ENCODE measurements at places on chromosomes 6 and 20.
A peak's percentile ranks its signal among the peaks of the same experiment; 100 is the strongest.

DNA sequence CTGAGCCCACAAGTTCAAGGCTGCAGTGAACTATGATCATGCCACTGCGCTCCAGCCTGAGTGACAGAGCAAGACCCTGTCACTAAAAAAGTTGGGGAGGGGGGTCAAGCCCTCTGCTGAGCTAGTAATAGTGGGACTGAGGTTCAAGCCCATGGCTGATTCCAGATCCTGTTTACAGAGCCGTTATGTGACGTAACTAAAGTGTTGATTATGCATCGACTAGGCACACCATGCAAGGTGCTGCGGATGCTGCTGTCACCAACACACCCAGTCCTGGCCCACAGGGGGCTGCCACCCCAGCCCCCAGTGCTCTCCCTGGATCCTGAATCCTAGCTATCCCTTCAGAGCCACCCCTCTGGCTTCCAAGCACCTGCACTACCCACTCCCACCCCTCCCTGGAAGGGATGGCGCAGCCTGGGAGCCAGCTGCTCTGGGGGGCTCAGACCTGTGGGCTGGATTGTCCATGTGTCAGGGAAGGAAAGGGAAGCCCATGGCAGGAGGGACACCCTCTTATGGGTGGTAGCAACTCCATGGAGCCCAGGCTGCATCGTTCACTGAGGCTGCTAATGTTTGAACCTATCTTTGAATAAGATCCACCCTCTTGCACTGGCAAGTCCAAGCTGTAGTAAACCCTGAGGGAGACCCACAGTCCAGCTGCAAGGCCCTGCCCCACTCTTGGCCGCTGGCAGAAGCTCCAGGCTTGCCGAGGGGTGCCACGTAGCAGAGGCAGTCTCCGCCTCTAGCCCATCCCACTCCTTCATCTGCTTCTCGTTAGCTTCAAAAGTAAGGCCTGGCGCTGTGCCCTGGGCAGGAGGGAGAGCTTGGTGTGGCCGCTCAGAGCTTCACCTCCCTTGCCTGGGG, 95.0 kb downstream of the SNX5 start:
- peak; percentile 73 for DNase-seq

DNA sequence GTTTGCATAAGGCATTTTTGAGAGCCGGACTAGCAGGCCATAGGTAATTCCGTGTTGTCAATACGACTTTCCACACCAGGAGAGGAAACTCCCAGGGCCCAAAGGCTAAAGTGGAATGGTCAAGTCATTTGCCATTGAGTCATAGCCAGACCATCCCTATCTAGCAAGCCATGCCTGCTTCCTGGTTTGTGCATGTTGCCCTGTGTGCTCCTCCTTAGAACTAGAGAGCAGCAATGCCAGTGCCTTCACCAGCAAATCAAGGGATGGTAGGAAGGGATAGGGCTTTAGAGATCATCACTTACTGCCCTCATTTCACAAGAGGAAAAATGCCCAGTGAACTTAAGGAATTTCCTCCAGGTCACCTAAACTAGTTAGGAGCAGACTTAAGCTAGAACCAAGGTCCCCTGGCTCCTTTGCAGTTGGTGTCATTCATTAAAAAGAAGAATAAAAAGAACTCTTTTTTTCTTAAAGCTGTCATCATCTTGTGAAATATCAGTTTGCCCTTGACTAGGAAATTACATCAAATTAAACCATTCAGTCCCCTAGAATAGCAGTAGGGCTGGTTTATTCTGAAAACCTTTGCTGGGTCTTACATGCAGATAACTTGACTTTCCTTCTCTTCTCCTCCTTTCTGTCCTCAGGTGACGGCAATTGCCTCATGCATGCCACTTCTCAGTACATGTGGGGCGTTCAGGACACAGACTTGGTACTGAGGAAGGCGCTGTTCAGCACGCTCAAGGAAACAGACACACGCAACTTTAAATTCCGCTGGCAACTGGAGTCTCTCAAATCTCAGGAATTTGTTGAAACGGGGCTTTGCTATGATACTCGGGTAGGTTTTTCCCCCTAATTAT, 7.4 kb downstream of the TNFAIP3 start:
- DNase-seq: peak; percentile 76

- no peak for DNase-seq
These were observed 91.0 kb downstream of the TCP11 start for GRCh38 chr6:35049900-35050756.

DNA sequence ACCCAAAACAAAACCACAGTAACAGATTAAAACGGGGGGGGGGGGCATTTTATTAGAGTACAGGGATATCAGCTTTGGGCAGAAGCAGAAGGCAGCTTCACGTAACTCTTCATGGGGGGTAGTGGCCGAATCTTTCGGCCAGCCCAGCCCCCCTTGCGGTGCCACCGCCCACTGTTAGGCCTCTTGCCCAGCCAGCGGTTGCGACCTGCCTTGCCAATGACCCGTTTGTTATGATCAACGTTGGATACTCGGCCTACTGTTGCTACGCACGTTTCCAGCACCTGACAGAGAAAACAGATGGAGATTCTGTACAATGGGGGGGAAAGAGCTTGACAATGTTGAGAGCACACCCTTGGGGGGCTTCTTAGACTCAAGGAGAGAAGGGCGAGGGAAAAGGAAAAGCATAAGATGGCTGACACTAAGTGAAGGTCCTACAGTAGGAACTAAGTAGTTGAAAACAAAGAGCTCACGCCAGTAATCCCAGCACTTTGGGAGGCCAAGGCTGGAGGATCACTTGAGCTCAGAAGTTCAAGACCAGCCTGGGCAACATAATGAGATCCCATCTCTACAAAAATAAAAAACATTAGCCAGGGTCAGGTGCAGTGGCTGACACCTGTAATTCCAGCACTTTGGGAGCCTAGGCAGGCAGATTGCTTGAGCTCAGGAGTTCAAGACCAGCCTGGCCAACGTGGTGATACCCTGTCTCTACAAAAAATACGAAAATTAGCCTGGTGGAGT, 724 bp upstream of the CUL7 start:
- no peak for DNase-seq

GRCh38 chr6:20931093-20931492, 396.8 kb downstream of the CDKAL1 start:
- DNase-seq: no peak

DNA sequence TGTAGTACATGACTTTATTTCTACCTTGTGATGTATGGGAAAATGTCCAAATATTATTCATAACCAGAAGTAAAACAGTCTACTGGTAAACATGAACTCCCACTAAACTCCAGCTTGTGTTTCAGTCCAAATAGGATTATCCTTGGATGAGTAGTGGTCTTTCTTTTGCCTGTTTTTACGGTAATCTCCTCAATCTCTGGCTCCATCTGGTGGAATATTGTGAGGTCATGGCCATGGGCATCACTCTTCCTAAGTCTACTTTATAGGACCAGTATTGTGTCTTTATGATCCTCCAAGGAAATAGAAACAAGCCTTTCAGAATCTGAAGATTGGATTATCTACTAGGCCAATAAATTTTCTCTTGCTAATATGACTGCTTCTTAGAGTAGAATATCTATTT, 505.0 kb downstream of the BMP2 start:
- no peak for DNase-seq

DNA sequence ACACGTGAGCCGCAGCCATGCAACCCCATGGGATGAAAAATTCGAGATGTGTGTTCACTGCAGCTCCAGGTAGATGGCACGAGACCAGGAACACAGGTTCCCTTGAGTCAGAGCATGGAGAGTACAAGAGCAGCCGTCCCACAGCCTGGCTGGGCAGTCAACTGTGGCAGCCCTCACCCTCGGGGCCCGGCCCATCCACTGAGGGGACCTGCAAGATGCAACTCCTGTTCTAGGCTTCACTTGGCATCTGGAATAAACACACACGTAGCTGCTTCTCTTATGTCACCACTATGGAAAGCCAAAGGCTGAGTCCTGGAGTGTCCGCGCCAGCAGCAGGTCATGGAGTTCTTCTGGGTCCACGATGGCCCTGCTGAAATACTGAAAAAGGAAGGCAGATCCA, 77.0 kb downstream of the WDR27 start:
- no peak for DNase-seq

DNA sequence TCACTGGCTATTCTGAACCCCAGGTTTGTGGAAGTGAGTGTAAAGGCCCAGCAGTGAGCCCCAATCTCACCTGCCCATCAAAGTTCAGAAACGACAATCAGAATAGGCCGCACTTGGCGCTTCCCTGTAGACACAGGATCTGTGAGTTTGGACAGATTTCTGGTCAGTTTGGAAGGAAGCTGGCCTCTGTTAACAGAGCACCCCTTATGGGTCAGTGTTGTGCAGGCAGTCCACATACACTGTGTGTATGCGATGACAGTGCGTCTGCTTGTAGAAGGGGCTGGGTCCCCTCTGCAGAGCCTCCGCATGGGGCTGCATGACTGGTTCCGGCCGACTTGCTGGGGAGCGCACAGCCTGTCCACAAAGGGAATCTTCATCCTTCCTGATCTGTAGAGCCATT, 3.4 kb upstream of the MPC1 start:
- DNase-seq: no peak

DNA sequence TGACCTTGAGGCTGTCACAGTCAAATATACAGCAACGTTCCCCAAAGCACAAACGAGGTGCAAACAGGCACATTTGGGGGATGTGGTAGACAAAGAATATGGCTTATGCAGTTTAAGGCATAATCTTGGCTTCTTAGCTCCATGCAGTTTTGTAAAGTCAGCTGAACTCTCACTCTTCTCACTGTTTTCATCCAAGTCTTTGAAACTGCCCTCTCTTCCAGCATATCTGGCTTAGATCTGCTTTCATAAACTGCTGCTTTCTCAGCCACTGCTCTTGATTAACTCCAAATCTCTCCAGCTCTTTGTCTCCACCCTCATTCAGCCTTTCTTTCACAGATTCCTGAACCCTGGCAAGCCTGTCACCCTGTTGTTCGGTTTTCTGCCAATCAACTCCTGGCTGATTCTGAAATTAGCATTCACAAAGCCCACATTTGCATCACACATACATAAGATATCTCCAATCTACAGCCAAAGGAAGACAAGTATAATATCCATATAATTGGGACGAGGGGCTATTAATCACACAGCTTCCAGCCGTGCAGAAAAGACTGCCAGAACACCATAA, 301.1 kb upstream of the RNF217 start:
- no peak for DNase-seq

DNA sequence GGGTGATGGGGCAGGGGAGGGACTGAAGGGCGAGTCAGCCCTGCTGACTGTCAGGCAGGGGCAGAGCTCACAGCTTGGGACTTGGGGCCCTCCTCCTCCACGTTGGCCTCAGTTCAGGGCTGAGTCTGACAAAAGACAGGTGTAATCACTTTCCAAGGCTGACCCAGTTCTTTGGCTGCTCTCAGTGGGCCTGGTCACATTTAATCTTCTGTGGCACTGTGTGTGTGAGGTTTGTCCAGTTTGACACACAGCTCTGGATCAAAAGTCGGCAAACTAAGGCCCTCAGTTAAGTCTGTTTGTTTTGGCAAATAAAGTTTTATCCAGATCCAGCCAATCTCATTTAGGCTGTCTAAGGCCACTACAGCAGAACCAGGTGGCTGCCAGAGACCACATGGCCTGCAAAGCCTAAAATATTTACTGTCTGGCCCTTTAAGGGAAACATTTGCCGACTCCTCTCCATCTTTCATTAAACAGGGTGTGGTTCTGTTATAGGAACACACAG, 5.1 kb upstream of the MAP1LC3A start:
- no peak for DNase-seq

DNA sequence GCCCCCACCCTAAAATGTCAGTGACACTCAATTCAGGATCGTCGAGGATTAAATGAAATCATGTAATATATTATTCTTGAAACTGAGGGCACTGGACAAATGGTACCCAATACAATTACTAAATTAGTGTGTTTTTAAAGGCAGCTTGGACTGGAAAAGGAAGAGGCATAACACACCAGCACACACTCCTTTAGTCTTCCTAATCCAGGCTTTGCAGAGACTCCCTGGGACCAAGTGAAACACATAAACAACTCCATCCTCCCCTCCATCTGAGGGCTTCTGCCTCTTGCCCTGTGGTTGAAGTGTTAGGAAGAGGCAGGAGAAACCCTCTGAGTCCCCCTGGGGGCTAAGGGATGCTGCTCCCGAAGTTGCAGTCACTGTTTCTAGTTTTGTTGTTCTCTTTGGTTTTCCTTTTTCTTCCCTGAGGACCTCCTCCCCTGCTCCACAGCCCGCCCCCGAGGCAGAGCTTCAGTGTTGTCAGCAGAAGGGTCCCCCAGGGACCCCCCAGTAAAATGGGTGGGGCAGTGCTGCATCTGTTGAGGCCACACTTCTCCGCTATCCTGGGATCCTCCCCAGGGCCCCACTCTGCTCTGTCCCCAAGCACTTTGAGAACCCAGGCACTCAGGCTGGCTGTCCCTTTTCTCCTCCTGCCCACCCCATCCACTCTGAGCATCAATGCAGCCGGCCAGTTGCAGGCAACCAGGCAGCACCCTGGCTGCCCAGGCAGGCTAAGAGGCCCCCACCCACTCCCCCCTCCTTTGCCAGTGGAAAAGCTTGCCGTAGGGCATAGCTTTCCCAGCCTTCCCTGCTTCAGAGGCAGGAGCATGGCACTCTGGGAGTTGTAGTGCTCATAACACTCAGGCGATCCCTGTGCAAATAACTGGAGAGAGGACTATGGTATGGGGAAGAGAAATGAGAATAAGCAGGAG, 5.9 kb downstream of the TMEM63B start:
- peak; percentile 84 for DNase-seq

DNA sequence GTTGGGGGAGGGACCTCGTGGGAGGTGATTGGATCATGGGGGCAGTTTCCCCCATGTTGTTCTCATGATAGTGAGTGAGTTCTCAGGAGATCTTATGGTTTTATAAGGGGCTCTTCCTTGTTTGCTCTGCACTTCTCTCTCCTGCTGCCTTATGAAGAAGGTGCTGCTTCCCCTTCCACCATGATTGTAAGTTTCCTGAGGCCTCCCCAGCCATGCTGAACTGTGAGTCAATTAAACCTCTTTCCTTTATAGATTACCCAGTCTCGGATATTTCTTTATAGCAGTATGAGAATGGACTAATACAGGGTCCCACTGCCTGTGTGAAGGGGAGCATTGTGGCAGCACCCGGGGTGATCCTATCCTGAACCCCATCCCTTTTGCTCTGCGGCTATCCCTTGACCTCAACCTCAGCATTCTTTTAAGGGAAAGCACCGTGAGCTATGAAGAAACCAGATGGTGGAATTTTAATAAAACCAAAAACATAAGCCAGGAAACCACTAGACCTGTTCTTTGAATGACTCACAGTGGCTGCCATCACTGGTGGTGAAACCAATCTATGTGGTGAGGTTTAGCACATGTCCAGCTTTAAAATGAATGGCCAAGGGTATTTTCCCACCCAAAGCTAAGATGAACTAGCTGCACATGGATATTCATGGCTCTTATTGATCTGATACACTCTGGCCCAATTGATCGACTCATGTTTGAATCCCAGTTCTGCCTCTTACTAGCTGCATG, 62.2 kb downstream of the ZDHHC14 start:
- no peak for DNase-seq

GRCh38 chr6:53794137-53794719, 577 bp upstream of the LRRC1 start:
- DNase-seq: peak; percentile 85

DNA sequence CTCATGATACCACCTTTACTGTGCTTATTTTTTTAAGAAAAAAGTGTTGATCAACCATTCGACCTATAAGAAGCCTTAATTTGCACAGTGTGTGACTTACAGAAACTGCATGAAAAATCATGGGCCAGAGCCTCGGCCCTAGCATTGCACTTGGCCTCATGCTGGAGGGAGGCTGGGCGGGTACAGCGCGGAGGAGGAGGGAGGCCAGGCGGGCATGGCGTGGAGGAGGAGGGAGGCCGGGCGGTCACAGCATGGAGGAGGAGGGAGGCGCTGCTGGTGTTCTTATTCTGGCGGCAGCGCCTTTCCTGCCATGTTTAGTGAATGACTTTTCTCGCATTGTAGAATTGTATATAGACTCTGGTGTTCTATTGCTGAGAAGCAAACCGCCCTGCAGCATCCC, 15.6 kb upstream of the SLC22A1 start:
- peak; percentile 4 for DNase-seq

GRCh38 chr20:47050996-47051395, 156.4 kb downstream of the EYA2 start:
- no peak for DNase-seq

All from islet precursor cell (in vitro differentiated cells).